ENCODE measurements at places on chromosomes 6 and 20.

DNA sequence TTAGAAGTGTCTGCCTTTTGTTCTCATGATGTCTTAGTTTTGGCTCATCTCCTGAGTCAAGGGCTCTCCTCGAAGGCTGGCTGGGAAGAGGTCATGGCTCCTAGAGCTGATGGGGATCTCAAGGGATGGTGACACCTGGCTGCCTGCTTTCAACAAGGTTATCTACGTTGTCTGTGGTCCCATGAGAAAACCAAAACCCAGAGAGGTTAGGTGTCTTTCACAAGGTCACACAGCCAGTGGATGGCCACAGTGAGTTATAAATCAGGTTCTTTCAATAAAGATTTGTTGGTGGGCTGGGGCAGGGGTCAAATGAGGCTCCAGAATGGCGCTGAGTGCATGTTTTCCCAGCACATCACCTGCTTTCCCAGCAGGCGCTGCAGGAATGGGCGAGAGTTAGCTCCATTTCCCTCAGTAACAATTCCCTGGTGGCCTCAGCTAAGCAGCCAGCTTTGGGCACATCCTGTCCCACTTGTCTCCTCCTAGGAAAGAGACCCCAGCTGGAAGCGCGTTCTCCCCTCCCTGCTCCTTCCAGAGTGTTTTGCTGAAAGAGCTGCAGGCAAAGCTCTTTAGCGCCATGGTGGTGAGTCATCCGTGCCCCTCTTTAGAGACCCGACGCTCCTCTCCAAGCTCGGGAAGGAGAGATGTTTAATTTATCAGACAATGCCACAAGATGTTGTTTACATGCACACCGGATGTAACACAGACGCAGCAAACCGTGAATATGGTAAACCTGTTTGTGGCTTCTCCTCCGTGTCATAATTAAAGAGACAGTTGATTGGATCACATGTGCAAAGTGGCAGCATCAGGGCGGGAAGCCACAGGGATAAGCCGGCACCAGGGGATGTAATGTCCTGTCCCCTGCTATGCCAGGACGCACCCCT lies 109.7 kb downstream of the LRFN2 start:
- peak; percentile 30 for DNase-seq

DNA sequence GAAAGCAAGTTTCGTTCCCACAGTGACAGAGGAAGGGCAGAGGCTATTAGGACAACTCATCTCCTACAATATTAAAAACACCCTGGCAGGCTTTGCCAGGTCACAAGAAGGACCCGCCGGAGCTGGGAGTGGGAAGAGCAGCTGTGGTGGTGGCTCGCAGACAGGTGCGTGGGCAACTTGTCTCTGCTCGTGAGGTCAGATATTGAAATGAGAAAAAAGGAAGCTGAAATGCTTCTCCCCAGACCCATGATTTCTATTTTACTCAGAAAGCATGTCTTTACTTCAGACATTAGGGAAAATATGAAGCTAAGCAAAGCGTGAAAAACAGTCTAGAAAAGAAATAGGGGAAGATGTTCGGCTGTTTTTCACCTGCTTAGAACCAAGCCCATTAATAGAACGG lies 166.3 kb upstream of the EEF1E1 start:
- DNase-seq, result no peak

DNA sequence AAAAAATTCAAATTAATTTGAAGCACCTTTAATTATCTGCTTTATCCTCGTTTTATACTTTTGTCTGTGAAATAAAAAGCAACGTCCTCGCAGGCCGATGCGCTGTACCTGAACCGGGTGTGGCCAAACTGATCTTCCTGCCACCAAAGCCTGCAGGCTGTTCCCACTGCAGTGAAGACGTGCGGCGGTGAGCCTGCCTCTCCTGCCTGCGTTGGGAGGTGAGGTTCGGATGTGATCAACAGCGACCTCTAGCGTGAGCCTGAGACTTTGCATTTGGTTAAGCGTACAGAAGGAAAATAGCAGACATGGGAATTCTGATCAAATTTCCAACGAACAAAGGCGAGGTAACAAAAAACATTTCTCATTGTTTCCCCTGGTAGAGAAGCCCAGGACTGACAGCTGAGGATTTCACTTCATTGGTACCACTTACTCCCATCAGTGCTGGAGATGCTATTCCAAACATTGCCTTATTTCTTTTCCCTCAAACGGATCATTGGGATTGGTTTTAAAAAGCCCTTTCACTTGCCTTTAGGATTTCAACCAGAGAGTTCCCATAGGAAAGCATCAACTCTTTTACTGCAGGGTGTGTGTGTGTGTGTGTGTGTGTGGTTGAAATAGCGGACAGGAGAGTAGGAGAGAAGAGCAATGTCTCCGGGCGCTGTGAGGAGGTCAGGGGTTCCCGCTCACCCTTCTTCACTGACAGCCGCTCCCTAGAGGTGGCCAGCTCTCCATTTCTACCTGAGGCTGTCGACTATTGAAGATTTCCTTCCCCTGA lies 56.6 kb upstream of the CCN6 start:
- peak; percentile 86 for DNase-seq

DNA sequence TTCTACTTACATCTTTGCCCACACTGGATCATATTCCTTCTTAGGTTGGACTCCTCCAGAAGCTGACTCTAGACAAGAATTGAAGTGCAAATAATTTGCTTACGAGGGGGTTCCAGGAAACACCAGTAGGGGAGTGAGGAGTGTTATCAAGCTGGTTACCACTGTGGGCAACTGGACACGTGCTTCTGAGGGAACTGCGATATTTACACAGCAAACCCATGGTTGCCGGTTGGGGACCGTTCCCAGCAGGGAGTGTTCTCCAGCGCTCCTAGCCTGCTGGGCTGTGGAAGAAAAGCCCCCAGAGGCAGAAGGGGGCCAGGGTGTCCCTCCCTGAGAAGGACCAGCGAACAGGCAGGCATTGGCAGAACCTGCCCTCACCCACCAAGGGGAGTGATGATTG lies 21.7 kb downstream of the MDFI start:
- DNase-seq, result no peak

DNA sequence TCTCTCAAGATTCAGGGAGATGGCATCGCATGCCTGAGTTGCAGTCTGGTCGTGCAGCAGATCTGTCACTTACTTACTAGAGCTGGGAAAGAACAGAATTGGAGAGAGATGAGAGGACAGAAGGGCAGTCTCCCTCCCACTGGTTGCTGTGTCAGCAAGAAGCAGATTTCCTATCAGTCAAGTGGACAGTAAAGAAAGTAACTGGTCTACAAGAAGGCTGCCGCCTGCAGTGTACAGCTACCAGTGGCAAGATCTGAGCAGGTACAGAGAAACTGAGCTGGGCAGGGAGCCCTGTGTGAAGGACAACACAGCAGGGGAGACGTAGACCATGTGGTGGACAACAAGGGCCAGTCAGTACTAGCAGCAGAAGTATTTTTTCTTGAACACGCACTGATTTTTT lies 49.5 kb upstream of the PCSK2 start:
- DNase-seq, result no peak

- no peak for DNase-seq
Observed at GRCh38 chr6:92559611-92560010, 859.7 kb downstream of the EPHA7 start.

DNA sequence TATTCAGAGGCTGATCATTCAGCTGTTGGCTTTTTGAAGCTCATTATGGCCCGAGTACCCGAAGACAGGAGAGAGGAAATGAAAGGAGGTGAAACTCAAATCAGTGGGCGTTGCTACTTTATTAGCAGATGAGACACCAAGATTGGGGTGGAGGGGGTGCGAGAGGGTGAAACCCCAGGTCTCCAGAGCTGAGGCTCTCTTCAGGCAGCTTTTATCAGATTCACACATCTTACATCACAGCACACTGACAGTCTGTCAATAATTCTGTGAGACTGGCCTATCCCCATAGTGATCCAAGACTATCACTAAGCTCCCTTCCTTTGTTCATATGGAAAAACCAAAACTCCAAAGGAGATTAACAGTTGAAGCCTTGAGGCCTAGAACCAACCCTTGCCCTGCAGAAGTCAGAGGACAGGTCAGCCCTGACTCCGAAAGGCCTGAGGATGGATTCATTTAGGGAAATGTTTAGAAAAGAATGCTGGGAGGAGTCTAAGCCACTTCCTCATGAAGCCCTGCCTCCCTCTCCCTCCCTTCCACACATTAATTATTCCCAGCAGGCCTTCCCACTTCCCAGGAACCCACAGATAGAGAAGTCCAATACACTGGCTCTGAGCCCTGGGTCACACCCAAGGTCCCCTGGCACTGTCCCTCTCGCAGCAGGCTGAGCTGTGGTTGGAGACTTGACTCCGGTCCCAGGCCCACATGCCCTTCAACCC lies 23.2 kb downstream of the TRERF1 start:
- DNase-seq, result peak; percentile 33

GRCh38 chr6:121711472-121711871 lies 276.0 kb downstream of the GJA1 start:
- no peak for DNase-seq

DNA sequence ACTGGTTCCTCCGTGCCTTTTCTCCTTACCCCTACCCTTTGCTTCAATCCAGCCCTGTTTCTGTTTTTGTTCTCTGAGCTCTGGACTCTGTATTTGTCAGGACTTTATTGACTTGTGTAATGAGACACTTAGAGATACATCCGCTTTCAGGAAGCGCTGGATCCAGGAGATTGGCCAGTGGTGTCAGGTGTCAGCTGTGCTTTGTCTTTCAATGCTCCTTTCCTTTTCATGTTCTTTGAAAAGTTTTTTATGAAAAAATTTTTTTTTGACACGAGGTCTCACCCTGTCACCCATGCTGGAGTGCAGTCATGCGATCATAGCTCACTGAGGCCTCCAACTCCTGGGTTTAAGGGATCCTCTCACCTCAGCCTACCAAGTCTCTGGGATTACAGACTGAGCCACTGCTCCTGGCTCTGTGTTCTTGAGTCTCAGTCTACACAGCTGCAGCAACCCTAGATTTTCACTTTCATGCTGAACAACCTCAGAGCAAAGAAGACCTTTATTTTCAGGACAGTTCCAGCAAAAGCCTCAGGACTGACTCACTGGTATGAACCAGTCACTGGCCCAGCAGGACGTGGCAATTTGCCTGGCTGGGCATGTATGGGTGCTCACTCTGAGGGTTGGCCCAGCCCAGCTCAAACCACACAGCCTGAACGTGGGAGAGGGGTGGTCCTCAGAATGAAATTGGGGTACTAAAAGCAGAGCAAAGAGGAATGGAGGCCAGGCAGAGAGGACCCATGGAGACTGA lies 108.5 kb downstream of the DHX35 start:
- no peak for DNase-seq

DNA sequence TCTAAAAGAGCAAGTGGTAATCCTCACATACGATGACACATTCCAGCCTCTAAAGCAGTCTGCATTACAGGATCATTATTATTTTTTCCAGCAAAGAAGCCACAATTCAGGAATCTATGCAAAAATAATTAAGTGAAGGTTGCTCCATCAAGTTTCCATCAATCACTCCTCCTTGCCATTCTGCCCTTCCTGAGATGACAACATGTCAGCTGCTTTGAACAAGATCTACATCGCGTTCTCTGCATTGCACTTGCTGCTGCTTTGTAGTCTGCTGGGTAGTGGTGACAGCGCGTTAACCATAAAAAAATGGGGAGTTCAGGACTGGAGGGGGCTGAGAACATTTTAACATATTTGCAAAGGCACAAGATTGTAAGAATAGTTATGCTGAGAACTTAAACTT lies 147.7 kb downstream of the GMPR start:
- no peak for DNase-seq

DNA sequence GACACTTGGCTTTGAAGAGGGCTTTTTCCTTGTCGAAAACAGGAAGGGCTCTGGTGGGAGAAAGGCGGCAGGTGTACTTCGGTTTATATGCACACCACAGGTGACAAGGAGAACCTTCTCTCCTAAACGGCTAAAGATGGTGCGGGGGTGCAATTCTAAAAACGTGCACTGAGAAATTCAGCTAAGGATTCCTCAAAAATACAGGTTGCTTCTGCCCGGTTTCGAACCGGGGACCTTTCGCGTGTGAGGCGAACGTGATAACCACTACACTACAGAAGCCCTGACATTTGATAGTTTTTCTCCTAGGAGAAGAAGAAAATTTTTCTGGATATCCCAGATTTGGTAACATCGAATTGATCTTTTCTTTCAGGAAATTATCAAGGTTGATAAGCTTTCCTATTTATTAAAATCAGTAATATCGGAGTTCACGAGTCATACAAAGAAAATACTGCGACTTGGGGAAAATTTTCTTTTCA lies 32.0 kb downstream of the POM121L2 start:
- DNase-seq, result no peak

DNA sequence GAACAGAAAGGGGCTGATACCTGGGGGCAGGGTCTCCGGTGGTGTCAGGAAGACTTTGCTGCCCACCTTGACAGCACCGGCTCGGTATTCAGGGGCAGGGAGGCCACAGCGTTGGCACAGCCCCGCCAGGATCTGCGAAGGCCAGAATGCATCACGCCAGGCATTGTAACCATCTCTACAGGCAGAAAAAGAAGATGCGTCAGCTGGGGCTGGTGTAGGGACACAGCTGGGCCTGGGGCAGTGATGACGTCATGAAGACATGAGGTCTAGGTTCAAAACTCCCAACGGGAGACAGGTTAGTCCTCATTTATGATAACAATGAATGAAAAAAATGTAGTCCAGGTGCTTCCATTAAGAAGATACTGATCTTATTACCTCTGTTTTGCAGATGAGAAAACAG lies 22.0 kb downstream of the ERGIC3 start:
- DNase-seq, result no peak

GRCh38 chr6:158762787-158763433 lies 56.3 kb downstream of the EZR start:
- DNase-seq, result peak; percentile 24

DNA sequence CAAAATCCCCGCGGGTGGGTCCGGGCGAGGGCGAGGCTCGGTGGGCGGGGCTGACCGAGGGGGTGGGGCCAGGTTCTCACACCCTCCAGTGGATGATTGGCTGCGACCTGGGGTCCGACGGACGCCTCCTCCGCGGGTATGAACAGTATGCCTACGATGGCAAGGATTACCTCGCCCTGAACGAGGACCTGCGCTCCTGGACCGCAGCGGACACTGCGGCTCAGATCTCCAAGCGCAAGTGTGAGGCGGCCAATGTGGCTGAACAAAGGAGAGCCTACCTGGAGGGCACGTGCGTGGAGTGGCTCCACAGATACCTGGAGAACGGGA lies 809 bp downstream of the HLA-G start:
- peak; percentile 46 for DNase-seq

DNA sequence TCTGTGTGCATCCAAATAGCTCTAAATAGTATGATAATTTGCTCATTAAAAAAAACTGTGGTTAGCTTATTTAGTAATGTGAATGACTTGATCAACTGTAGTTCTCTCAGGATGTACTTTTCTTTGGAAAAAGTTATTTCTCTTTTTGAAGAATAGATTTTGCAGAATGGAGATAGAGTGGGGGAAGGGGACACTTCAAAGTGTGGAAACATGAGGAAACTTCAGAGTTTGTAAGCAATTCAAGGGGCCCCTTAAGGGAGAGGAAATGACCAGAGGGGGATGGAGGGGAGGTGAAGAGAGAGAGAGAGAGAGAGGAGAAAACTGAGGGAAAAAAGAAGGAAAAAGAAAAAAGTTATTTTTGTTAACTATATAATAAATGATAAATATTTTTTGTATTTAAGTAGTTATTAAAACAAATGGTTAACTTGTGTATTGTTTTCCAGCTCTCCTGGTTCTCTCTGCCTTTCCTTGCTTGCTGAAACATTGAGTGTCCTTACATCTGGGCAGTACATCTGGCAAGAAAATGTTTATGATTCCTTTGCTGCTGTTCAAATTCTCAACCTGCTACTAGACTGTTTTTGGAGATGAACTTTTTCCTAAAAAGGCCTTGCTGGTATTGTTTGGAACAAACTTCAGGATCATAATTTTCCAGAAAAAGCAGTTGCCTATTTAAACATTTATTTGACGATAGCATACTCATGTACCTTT lies 497.5 kb upstream of the CITED2 start:
- no peak for DNase-seq
